ENCODE measurements at places on chromosomes 13 and 19.

GRCh38 chr19:13951799-13952153 lies 533 bp upstream of the DCAF15 start:
- no peak for DNase-seq

DNA sequence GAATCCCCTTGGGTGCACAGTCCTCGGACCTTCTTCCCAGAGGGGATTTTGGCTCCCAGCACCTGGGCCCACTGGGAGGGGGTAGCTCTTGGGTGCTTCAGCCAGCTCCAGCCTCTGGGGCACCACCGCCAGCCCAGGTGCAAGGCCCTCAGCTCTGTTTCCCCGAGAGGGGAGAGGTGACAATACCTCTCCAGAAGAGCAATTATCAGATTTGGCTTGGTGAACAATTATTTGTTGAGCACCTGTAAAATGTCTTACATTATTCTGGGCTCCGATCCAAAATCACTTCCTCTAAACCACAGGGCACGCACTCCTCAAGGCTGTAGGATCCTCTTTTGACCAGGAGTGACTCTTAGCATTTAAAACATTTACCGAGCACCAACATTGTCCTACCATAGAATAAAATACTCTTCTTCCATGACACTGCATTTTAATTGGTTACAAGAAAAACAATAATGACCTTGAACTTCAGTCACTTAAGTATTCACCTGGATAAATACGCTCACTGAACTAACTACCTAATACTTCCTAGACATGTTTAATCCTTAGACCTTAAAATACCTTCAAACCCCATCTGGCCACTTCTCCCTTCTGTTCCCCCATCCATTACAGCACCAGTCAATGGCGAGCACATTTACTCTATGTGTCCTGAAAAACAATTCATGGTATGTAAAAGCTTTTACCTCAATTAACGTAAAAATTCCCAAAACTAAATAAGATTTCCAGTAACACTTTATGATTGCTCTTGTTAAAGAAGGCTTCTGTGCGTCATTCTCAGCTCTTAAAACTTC lies 54.8 kb downstream of the ABCC4 start:
- DNase-seq: no peak

GRCh38 chr19:3163230-3163886 lies 15.2 kb upstream of the S1PR4 start:
- DNase-seq: peak; percentile 36

GRCh38 chr19:7845390-7846154 lies 15.6 kb downstream of the EVI5L start:
- no peak for DNase-seq

DNA sequence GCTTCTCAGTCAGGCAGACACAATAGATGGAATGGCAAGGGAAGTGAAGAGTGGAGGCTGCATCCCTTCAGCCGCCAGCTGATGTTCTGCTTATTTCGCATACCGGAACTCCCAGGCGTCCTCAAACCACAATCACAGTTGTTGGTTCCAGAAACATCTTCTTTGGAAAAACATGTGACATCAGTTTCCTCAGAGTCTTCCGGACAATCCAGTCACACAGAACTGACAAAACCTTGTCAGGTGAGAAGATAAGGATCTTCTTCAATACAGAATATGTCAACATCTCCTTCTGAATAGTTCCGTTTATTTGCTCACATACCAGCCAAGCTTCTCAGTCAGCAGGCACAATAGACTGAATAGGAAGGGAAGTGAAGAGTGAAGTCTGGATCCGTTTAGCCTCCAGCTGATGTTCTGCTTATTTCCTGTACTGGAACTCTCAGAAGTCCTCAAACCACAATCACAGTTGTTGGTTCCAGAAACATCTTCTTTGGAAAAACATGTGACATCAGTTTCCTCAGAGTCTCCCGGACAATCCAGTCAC lies 45.1 kb upstream of the CEACAM21 start:
- DNase-seq: no peak

DNA sequence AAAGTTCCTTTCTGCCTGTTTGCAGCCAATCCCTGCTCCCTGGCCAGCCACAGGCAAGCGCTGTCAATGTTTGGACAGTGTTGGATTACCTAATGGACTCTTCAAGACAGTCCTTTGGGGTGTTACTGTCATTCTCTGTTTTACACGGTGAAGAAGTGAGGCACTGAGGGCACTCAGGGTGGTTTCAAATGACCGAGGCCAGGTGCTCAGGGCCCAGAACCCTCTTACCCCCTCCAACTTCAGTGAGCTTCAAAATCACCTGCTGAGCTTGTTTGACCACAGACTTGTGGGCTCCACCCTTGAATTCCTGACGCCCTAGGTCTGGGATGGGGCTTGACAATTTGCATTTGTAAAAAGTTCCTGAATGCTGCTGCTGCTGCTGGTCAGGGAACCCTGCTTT lies 97.9 kb downstream of the GGACT start:
- no peak for DNase-seq

Measured in stimulated activated CD4-positive, alpha-beta T cell treated with anti-CD3 and anti-CD28 coated beads, Interleukin-1b, Interleukin-23, amount 100 ng/mL, for 1 hour (primary cell).